ENCODE measurements at places on chromosomes 2 and 18.
A peak's percentile ranks its signal among the peaks of the same experiment; 100 is the strongest.

- DNase-seq, result no peak
These were observed 27.5 kb downstream of the ZNF638 start for GRCh38 chr2:71358931-71359671.

DNA sequence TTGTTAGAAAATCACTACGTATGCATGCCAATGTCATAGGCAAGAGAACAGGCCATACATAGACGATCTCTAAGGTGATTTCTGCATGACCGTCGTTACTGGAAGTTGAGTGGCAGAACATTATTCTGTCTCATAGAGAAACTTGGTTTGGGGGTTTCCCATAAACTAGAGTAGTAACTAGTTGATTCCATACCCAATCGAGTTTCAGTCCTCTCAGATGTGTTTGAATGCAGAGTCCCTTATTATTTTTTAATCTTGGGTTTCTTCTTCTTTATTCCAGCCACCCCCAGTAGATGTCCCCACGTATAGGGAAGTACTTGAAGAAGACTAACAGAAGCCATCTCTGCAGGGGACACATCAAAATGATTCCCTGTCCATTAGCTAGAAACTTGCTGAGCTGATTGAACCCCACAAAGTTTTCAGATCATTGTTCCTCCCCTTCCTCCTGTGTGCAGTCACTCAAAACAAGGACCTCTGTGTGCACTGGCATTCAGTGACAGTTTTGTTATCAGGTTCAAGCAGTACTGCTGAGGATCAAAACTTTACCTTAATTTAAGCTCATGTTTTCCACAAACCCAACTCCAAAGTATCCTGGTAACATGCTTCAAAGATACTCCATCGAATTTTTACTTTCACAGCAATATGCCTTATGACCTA, 68.4 kb upstream of the CDCA7 start:
- DNase-seq, result no peak

DNA sequence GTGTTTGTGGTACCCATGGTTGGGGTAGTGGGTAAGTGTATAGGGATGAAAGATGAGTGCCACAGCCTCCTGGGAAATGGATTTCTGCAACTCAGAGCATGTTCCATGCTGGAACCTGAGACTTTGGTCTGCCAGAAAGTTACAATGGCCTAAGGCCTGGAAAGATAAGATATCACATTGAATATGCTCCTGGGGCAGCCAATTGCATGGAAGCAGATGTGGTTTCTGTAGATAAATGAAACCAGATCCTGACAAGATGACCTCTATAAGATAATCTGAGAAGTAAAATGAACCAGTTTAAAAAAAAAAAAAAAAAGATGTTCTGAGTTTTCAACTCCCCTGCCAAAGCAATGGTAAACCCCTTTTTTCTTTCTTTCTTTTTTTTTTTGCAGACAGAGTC, 91.4 kb upstream of the NCK2 start:
- DNase-seq, result peak; percentile 26

DNA sequence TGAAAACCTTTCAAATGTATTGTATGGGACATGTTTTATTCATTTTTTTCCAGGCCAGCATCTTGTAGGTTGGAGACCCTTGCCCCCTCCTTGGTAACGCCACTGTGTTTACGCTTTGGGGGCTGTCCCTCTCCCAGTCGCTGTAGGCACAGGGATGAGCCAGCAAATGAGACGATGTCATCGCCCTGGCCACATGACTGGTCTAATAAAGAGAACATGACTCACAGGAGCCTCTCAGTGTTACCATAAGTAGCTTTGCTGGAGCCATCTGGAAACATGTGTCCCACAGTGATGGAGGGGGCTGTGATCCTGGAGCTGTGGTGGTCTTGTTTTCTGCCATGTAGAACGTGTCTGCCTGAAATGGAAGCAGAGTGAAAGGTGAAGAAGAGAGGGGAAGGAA, 78.9 kb downstream of the CD8B2 start:
- DNase-seq, result no peak

DNA sequence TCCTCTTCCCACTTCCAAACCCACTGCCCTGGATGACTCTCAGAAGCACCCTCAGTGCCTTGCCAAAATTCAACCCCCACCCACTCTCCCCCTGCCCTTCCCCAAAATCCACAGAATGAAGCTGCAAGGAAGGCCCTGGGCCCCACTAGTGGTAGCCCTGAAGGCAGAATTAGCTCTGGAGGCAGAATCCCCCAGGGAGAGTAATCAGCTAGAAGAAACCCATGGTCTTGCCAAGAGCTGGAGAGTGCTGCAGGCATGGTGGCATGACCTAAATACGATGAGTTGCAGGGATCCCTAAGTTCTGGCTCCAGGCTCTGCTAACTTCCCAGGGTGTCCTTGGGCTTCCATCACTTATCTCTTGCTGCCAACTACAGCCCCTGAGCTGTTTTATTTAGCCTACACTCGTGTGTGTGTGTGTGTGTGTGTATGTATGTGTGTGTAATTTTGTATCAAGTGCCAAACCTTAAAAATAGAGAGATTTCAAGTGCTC, 7.9 kb downstream of the GAD1 start:
- DNase-seq, result no peak

DNA sequence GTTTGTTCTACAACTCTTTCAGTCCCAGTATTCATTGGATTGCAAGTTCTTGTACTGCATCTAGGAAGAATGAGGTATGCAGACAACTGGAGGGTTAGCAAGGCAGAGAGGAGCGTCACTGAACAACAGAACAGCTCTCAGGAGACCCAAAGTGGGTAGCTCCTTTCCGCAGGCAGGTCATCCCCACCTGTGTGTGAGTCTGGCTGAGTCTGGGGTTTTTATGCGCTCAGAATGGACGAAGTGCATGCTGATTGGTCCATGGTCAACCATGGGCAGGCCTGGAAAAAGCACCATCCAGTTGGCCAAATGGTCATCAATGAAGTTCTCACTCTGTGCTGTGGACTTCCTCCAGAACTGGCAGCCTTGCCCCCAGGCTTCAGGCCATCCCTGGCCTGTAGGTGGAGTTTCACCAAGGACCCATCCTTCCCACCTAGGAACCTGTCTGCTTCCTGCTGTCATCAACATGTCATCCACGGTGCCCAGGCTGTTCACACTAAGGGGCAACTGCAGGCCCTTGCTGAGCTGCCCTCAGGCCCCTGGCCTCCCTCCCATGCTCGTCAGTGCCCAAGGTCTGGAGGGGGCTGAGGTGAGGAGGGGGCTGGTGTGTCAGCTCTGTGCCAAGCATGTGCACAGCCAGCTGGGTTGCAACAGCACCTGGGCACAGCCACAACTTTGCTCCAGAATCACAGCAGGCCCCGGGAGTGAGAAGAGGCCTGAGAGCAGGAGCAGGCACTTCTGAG, 11.1 kb upstream of the TFCP2L1 start:
- no peak for DNase-seq

GRCh38 chr2:218317303-218317630, 25.0 kb upstream of the TMBIM1 start:
- DNase-seq, result no peak

DNA sequence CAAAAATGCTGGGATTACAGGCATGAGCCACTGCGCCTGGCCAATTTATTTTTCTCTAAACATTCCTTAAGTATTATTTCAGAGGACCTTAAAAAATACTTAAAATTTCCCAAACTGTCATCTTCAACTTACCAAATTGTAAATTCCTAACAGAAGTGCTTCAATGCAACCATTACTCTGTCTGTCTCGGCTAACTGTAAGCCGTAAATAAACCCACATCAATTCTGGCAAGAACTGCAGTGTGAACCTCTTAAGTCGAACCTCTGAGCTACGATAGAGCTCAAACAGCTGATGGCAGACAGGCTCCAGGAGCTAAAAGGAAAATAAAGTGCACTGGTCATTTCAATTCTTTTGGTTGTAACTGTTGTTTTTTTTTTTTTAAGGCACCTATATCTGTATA, 53.4 kb upstream of the ORC2 start:
- no peak for DNase-seq

GRCh38 chr2:165593081-165593480, 123.6 kb downstream of the CSRNP3 start:
- no peak for DNase-seq

DNA sequence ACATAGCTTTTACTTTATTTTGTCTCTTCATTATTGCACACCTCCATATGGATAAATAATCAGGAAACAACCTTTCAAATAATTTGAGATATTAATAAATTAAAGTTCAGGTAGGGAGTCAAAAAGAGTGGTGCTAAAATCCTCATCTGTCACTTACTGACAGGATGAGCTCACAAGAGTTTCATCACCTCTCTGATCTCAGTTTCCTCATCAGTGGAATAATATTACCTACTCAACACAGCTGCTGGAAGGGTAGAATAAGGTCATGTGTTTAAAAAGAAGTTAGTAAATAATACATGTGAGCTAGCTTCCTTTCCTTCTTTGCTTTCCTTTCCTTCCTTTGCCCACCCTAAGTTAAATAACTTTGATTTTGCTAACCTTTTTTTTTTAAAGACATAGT, 61.9 kb downstream of the RDH14 start:
- DNase-seq, result no peak

GRCh38 chr18:3667255-3668137, 217.5 kb downstream of the TGIF1 start:
- DNase-seq, result no peak

DNA sequence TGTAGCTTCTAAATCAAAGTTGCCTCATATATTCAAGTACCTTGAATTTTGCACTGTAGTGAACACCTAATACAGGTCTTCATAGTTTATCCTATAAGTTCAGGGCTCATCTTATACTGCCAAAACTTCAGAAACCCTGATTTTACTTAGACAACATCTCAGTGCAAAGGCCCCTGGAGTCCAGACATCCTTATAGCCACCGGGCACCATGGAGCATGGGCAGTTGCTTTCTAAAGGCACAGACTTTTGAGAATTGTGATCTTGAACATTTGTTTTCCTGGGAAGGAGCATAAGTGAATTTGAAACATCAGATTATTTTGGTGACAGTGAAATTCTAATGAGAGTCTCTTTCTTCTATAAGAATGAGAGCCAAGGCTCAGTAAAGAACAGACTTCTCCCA, 292.3 kb downstream of the CYRIA start:
- DNase-seq, result no peak

GRCh38 chr2:13681936-13682335, 950.6 kb upstream of the LRATD1 start:
- no peak for DNase-seq

DNA sequence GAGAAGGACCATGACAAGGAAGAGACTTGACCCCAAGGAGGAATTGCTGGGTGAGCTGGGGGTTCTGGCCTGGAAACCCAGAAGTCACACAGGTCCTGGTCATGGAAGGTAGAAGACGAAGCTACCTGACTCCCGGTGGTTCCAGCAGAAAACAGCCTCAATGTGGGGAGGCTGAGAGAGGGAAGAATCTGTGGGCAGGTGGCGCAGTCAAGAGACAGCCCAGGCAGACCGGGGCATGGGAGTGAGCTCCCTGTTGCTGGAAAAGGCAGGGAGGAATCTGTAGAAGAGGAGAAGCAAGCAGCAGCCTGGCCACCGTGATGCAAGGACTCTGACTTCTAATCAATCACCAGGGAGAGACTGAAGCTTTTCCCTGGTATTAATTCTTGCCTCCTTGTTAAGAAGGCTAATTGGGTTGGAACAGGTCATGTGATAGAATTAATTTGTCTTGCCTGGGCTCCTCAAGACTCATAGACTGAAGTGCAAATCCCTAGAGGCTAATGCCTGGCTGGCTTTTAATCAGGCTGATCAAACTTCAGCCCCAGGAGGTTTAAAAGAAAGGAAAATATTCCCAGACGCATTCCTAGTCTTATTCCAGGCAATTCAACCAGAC, 30.1 kb downstream of the CNGA3 start:
- peak; percentile 11 for DNase-seq

DNA sequence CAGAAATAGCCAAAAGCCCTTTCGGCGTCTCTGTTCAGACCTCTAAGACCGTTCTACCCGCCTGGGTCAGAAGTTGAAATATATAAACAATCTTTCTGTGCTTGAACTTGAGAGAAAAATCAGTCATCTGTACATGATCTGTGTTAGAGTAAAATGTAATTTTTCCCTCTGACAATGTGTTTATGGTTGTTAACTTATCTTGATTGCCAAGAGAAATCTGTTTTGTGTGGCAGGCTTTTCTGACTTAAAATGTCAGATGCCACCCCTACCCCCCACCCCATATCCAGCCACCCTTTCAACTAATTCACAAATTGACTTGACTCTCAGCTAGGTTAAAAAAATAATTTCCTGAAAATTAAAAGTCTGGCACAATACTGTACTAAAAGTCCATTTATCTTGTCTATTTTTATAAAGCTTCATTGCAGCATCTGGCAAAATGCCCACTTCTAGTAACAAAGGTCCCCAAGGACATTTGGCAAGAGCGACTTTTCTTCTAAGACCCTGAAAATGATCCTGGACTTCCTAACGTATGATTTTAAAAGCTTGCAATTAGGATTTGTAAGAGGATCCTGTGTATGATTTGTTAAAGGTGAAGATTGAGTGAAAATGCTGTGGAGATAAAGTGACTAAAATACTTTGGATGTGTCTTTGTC, 304.2 kb downstream of the EPHA4 start:
- peak; percentile 16 for DNase-seq

DNA sequence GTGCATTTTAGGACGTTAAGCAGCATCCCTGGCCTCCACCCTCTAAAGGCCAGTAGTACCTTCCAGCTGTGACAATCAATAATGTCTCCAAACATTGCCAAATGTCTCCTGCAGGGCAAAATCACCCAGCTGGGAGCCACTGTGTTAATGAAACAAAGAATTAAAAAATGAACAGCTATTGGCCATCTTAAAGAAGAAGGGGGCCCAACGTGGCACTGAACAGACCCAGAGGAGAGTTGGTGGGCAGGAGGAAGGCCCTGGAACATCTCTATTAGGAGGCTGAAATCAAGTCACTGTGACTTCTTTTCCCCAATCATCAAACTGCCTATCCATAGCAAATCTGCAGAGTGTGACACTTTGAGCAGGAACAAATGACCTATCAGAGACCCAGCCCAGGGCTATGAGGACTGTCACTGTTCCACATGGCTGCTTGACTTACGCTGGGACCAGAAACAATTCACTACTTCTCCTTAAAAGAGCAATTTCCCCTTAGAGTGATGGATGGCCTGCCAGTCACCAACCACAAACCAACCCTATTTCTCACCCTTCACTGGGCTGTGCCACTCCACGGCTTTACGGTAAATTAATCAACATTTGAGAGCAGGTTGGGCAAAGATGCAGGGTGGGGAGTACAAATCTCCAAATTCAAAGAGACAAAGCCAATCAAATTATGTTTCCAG, 35.2 kb upstream of the TEX51 start:
- no peak for DNase-seq

- no peak for DNase-seq
These were observed 36.0 kb downstream of the TTC27 start for GRCh38 chr2:32663864-32664263.

- no peak for DNase-seq
These were observed 279.7 kb upstream of the FIGN start for GRCh38 chr2:164015328-164016123.

- no peak for DNase-seq
These were observed 85.1 kb upstream of the ZNF532 start for GRCh38 chr18:58779529-58779928.

GRCh38 chr18:61031626-61032025, 301.6 kb upstream of the CDH20 start:
- no peak for DNase-seq

DNA sequence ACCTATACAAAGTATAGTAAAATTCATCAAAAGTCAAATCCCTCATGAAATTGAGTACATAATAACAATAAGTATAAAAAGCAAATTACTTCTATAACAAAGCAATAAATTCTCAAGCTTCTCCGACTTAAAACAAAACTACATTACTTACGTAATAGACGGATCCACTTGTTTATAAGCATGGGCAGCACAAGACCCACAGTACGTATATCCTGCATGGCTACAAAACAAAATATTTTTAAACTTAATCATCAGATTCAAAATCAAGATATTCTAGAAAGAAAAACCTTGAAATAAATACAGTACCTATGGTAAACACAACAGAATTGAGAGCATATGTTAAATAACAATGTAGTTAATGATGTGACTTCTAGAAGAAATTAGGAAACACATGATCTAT, 78.9 kb downstream of the MEMO1 start:
- no peak for DNase-seq
